ENCODE measurements at places on chromosomes 7 and 10.
A peak's percentile ranks its signal among the peaks of the same experiment; 100 is the strongest.

DNA sequence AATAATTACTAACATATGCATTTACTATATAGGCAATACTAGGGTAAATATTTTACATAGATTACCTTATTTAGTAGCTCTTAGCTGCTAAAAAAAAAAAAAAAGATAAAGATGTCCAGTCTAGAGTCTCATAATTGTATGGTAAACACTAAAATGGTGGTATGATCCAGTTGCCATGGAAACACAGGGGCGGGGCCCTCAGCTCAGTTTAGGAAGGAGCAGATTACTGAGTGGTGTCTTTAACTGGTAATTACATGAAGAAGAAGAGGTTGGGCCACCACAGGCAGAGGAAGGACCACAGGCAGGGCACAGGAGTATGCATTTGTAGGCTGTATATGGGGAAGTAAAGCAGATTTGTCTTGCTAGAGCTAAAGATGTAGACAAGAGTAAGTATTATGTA lies 43.7 kb downstream of the ITGB8 start:
- no peak for DNase-seq

GRCh38 chr7:130921391-130922180 lies 187.6 kb upstream of the KLF14 start:
- no peak for DNase-seq

- DNase-seq: no peak
These were observed 20.8 kb downstream of the TIAL1 start for GRCh38 chr10:119575991-119576390.

DNA sequence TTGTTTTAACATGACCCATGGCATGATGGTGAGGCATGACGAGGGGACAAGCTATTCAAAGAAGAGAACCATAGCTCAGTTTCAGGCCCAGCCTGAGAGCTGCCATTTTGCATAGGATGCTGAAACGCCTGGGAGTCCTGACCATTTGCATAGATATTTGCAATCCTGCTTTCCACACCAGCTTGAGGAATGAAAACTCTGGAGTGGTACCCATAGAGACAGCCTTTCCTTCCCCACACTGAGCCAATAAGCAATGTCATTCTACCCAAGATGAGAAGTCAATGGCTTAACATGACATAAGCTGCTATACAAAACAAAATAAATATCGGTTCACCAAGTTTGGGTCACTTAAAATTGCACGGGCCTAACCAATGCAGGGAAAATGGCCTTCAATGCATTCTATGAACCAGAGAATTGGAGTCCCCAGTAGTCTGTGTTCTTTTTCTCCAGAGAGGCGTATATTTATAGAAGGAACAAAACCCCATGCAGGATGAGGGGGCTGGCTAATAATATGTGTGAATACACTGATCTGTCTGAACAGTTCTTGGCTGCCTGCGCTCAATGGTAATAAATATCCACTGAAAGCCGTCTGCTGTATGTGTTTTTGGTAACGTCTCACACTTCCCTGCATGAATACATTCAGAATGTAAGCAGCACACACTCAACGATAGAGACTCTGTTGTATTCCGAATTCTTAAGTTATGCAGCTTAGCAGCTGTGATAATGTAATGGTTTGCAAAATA lies 329.3 kb downstream of the FRMD4A start:
- DNase-seq: no peak

GRCh38 chr7:137489880-137490279 lies 146.3 kb upstream of the PTN start:
- no peak for DNase-seq

DNA sequence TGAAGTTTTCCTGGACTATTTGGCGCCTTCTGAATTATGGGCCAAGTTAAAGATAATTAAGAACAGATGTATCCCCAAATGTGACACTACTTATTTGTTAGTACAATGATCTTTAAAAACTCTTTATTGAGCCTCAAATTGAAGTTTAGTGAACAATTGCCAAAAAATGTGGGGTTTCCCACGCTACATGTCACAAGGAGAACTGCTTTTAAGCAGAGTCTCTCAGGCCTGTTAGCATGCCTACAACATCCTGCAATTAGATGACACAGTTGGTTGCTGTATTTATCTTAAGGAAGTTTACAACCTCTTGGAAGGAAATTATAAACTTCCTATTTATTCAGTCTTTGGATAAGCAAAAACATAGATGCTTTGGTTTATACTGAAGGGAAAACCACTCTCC lies 733.0 kb downstream of the TNS3 start:
- no peak for DNase-seq

DNA sequence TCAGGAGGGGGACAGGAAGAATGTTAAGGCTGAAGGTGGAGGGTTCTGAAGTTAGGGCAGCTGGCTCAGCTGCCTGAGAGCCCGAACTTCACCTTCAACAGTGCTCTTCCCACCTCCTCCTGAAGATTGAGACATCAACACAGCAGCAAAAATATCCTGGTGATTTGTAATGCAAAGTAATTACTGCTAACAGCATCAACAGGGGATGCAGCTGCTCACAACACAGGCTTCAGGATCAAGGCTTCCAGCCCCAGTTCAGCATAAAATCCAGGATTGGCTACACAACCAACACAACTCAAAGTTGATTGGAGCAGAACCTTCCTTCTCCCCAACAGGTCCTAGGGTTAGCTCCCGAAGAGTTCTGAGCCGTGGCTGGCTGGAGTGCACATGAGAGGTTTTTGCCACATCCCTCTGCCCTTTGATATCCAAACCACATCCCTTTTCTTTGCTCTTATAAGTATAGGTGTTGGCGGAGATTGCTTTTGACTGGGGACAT lies 242.4 kb downstream of the KIAA1217 start:
- no peak for DNase-seq

- DNase-seq: no peak
These were observed at the start of gene ZNF117 for GRCh38 chr7:64990936-64991335. ZNF117 (minus strand) TSS chr7:64991036.

GRCh38 chr7:94338921-94339371 lies 55.7 kb upstream of the COL1A2 start:
- DNase-seq: no peak

GRCh38 chr7:5469375-5470166 lies 45.9 kb upstream of the TNRC18 start:
- DNase-seq: no peak

DNA sequence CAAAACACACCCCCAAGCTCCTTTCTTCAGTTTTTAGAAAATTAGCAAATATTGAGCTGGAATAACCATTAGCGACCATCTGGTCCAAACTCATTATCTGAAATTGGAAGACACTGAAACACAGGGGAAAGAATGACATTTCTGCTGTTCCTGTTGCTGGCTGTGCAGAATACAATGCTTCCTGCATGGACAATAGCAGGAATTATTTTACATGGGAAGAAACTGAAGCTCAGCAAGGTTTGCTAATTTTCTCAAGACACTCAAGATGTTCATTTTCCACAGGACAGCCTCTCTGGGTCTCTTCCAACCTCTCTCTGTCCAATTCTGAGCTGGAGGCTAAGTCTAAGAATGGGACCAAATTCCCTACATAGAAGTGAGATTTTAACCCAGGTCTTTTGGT lies 81.9 kb upstream of the TNS3 start:
- DNase-seq: no peak

GRCh38 chr10:70458329-70459060 lies 17.0 kb upstream of the NODAL start:
- no peak for DNase-seq

DNA sequence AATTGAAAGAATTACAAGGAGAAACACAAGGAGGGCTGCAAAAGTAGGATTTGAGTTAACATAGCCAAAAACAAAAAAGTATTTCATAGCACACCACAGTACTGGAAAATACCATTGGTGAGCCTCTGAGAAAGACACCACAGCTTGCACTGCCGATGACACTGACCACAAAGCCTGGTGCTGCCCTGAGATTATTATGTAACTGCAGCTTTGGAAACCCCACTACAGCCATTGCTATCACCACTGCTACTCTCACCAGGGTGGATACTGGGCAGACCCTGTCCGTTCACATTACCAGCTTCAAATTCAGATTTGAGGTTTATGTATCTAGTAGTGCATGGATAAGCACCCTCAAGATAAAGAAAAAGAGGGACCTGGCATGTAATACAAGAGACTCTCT lies 1246.7 kb upstream of the SORCS1 start:
- DNase-seq: no peak

DNA sequence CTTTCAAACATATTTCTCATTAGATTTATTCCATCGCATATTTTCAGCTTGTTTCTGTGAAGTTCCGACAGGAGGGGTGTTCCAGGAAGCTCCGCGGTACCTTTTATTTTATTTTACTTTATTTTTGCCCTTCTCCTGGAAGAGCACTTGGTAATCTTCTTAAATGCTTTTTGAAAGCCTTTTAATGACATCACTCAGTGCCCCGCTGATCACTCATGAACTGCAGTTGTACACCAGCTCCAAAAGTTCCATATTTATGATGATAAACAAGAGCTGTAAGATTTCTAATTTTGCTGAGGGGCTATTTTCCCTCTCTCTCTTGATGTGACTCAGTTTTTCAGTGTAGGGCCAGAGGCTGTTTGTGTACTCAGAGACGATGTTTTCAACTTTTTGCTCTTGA lies 144.4 kb downstream of the KIAA1217 start:
- no peak for DNase-seq

- no peak for DNase-seq
These were observed 2.3 kb upstream of the ZSCAN25 start for GRCh38 chr7:99614495-99614894.

GRCh38 chr10:14645239-14645960 lies 129.3 kb downstream of the FAM107B start:
- DNase-seq: no peak

- DNase-seq: no peak
These were observed 22.1 kb downstream of the HKDC1 start for GRCh38 chr10:69242040-69242851.

- DNase-seq: no peak
These were observed 661 bp downstream of the HECTD2 start for GRCh38 chr10:91410638-91411371.

DNA sequence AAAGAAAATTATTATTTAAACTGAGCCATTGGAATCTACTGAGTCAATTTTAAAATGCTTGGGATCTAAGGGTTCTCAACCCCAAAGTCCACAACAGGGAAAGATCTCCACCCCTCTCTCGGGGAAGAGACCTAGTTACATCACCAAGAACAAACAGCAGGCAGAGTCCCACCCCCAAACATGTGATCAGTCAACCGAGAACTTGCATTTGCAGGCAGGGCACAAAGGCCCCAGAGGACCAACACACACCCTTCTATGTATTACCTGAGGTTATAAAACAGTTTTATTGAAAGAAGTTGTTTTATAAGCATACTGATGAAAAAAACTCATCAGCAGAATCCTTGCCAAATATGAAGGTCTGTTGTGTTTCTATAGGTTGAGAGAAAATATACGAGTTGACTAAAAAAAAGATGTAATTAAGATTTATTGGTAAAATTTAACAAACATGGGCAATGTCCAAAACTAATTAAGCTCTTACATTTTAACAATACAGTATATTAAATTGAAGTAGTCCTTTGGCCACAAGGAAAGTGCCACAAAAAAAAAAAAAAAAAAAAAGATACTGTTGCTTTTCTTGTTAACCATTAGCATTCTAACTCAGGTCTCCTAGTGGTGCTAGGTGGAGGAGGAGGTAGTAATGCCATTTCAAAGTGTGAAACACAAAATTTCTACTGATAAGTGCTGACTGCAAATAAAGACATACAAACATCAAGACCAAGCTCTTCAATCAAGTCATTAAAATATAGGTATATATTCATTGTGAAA lies 975 bp upstream of the USP54 start:
- peak; percentile 19 for DNase-seq

DNA sequence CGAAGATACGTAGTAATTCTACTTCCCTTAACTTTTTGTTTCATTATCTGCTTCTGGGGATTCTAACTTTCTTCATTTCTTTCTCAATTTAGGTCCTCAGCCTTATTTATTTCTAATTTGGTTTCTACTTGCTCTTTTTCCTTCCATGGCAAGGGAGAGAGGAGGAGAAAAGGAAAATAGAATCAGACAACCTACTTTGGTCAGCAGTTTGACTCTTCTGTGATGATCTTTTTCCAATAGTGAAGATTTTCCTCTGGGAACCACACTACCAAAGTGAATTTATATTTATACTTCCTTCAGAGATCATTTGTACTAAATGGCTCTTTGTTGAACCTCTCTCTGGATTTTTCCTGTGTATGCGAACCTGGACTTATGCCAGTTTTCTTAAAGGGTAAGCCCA lies 90.2 kb downstream of the TMEM26 start:
- no peak for DNase-seq

- DNase-seq: no peak
These were observed 182.7 kb downstream of the CUX1 start for GRCh38 chr7:102000123-102000522.

DNA sequence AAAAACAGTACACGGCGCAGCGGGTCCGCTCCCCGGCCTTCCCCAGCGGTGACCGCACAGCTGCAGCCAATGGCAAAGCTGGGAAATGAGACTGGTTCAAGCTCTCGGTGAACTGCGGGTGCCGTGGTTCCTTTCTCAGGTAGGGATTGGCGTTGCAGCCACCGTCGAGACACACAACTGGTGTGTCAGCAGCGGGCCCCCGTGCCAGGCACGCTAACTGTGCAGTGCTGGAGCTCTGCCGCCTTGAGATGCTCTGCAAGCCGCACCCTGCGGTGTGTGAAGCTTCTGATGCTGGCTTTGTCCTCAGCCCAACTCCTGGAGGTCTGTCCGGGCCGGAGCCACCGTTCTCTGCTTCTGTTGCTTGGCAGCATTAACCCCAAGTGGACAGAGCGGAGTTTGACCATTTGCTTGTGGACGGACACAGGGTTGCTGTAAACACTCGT lies 20.6 kb upstream of the NKX6-2 start:
- no peak for DNase-seq

DNA sequence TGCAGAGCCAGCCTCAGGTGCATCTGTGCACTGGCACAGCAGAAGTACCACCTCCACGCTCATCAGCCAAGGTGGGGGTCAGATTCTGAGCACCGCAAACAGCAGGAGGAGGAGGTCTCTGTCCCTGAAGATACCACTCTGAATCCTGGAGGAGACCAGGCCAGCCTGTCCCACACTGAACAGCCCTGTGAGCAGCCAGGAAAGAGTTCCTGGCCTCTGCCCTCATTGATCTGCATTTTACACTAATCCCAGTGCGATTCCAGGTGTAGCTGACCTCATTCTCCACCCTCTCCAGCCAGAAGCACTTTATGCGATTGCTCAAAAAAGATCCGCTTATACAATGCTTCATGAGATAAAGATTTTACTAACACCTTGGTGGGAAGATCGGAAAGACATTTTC lies 99.1 kb upstream of the CACUL1 start:
- DNase-seq: no peak

DNA sequence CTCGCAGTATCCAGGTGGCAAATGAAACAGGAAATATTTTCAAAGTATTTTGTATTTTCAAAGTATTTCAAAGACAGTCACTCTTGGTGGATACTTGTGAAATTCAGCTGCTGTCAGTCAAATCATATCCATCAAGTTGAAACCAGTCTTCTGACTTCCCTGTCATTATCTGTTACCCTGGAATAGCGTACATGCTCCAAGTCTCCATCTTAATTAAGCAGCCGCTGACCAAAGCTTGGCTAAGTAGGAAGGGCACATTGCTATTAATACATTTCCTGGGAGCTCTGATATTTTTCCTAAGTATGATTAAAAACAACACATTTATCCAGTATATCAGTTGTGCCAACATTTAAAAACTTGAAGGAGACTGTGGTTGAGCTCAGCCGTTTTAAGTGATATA lies 112.2 kb downstream of the ZMYND11 start:
- no peak for DNase-seq
